ENCODE measurements at places on chromosomes 5 and 9.

GRCh38 chr5:39519079-39519478 is 94.3 kb upstream of the DAB2 start:
- no peak for DNase-seq

DNA sequence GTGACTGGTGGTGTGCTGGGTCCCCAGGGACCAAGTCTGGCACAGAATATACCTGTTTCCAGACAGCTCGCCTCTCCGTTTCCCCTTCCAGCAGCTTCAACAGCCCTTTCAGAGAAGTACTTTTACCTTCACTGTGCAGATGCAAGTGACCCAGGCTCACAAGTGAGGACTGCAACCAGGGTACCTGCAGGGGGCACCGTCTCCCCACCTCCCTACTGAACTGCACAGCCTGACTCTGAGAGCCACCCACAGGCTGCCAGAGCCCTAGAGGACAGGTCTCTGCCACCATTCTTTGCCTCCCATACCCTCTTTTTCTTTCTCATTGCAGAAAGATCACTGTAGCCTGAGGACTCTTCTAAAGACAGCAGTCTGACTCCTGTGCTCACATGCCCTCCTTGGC is 15.4 kb downstream of the IL9 start:
- no peak for DNase-seq

GRCh38 chr5:143341807-143342570 is 61.5 kb downstream of the NR3C1 start:
- peak; percentile 37 for DNase-seq

DNA sequence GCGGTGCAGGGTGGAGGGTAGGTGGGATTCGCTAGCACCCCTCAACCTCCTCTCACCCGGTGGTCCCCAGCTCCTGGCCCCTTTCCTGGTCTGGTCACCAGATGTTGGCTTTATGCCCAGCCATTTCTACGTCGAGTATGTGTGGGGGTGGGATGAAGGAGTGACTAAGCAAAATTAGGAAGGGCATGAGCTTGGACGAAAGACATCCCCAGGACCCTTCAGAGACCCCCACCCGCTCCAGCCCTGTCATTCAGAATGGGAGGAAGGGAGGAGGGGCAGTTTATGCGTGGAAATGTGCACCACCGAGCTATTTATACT is 742 bp downstream of the BHMT2 start:
- no peak for DNase-seq

DNA sequence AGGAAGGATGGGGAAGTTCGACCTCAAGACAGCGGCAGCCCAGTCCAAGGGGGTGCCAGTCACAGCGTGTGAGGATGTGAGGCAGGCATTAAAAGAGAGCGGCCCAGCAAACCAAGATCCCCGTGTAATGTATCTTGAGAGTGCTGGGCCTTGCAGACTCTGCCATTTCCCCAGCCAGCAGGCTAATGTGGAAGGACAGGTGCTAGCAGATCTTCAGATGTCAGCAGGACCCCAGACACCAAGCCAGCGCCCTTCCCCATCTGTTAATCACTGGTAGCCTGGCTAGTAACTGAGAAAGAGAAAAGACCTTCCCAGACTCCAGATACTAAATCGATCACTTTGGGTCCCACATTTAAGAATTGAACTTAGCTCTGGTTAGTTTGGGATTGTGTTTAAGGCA is 62.2 kb downstream of the NTRK2 start:
- no peak for DNase-seq

All from kidney capillary endothelial cell (primary cell).